ENCODE measurements at places on chromosomes 5 and 9.

DNA sequence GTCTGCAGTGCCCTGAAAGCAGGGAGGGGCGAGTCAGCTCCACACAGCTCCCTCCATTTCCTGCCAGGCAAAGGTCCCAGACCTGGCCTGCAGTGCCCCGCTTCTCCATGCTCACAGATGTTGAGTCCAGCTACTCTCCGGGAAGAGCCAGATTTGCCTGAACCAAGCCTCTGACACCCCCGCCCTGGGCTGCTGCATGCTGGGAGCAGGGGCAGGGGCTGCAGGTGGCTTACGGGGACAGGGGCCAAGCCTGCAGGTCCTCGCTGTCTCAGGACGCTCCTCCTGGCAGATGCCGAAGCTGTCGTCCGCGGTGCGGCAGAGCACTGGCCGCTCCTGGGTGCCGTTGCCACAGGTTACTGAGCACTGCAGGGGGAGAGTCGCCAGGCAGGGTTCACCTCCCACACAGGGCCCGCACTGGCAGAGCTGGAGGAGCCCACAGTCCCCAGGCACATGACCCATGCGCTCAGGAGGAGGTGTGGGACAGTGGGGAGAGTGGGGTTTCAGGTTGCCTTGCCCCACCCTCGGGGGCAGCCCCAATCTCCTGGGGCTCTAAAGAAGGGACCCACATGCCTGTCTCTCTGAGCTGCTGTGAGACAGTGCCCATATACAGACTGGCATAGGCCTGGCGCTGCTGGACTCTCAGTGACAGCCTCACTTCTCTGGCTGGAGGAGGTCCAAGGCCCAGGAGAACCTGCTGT lies 62.4 kb downstream of the ZNF354C start:
- no peak for DNase-seq

DNA sequence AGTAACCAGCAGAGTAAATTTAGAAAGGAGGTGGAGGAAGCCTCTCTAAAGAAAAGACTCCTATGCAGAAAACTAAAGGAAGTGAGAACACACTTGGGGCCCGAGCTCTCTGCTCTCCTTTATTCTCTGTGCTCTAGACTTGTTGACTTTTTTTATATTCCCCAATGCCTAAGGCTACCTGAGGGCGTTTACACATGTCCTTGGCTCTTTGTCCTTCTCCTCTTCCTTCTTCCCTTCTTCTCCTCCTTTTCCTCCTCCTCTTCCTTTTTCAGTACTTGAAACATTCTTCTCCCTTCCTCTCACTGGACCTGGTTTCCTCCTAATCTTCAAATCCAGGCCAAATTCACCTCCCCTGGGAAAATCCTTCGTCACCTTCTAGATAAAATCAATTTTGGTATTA lies 256.4 kb upstream of the TRPC7 start:
- DNase-seq: no peak

- DNase-seq: no peak
Measured at GRCh38 chr5:23446424-23446823, 61.0 kb upstream of the PRDM9 start.

DNA sequence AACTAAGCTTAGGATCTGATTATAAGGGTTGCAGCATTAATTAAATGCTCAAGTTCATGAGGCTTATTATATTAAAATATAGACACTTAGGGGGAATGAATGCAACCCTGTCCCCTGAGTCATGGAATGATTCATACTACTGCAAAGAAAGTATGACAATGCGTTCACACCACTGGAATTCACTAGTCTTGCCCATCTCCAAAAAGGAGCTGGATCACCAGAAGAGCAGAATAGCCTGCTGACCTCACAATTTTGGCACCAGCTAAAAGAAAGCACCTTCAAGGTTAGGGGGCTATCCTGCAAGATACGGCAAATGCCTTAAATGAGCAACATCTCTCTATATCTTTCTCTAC lies 32.0 kb upstream of the TMED7 start:
- DNase-seq: peak; percentile 73

DNA sequence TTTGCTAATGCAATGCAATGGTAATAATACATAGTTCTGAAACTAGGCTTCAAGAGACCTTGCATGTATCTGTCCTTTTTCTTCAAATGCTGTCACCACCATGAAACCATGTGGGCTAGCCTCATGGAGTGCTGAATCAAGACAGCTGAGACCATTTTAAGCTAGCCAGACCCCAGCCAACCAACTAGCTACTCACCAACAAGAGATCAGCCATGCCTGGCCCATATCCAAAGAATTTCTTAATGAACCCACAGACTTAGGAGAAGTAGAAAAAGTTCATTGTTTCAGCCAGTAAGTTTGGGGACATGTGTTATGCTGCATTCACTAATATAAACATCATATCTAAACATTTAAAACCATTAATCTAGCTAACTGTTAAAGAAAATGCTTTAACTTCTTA lies 139.8 kb upstream of the EDIL3 start:
- DNase-seq: no peak

DNA sequence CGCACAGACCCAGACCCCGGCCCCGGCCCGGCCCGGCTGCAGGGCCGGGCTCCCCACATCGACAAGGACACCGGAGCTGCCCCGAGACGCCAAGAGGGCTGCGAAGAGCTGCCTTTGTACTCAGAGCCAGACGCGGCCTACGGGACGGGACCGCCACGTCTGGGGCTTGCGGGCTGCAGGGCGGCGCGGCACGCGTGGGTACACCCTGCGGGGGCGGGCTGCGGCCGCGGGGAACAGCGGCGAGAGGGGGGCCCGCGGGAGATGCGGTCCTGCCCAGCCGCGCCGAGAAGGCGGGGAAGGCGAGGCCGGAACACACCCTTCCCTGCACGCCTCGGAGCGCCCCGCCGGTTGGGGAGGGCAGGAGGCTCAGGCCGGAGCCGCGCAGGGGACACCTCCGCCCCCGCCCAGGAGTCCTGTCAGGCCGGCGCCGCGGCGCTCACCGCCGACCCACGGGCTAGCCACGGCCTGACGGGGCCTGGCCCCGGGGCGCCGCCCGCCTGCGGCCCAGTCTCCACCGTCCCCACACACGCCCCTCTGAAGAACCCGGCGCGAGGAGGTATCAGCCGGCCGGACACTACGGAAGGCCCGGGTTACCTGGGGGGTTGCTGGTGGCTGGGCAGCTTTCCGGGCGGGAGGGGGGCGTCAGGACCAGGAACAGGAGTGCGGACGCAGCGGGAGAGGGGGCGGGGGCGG lies 478 bp downstream of the RAB14 start:
- no peak for DNase-seq

GRCh38 chr9:129328355-129329042 lies 150.4 kb upstream of the IER5L start:
- no peak for DNase-seq

DNA sequence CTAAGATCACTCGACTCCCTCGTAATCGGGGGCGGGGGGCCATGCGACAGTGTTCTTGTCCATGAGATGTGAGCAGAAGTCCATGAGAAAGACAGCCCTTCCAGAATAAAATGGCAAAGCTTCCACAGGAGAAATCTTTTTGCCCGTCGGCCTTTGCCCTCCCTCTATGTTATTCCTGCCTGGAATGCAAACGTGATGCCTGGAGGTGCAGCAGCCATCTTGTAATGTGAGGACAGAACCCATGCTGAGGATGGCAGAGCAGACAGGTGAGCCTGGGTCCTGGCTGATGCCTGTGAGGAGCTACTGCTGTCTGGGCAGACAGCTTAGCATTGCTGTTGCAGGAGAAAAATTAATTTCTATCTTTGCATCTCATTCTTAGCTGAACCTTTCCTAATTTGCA lies 17.2 kb downstream of the MED10 start:
- DNase-seq: no peak

GRCh38 chr5:107919969-107920368 lies 249.2 kb upstream of the EFNA5 start:
- no peak for DNase-seq

- DNase-seq: no peak
Measured at GRCh38 chr5:93715761-93716160, 25.6 kb downstream of the POU5F2 start.

DNA sequence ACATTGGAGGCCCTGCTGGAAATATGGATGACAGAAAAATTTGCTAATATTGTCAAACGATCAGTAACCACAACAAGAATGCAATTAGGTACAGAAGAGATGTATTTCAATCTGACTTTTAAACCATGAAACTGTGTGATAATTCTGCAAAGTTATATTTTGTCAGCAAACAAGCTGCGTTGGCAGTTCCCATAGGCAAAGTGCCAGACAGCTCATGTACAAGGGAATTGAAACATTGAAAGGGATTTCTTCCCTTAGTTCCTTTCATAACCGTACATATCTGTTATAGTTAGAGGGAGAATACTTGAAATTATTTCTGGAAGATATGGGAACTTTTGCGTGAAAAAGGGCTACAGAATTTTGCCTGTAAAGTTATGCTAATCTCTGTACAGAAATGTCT lies 419.4 kb upstream of the PTGER4 start:
- DNase-seq: no peak

GRCh38 chr5:158798140-158798539 lies 301.6 kb downstream of the EBF1 start:
- no peak for DNase-seq

- peak; percentile 60 for DNase-seq
Measured at GRCh38 chr9:128341435-128341849, 1.1 kb downstream of the SLC27A4 start.

- no peak for DNase-seq
Measured at GRCh38 chr5:142901476-142902185, 131.5 kb downstream of the ARHGAP26 start.

DNA sequence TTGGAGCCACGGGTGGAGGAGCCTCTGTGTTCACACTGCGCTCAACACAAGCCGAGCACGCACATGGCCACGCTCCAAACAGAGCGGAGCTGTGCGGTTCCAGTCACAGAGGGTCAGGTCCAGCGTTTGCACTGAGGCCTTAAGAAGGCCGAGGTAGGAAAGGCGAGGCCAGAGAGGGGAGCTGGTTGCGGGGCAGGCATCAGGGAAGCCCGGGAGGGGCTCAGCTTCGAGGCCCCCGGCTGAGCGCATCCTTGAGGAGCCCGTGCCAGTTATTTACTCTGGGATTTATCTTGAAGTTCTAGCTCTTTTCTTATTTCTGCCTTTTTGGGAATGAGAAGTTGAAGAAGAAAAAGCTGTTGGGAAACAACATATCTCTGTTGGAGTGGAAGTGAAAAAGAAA lies 140.8 kb downstream of the IRX1 start:
- no peak for DNase-seq

GRCh38 chr9:101478906-101479305 lies 43.3 kb upstream of the ALDOB start:
- DNase-seq: no peak

GRCh38 chr9:13809401-13809800 lies 504.5 kb downstream of the NFIB start:
- DNase-seq: no peak

DNA sequence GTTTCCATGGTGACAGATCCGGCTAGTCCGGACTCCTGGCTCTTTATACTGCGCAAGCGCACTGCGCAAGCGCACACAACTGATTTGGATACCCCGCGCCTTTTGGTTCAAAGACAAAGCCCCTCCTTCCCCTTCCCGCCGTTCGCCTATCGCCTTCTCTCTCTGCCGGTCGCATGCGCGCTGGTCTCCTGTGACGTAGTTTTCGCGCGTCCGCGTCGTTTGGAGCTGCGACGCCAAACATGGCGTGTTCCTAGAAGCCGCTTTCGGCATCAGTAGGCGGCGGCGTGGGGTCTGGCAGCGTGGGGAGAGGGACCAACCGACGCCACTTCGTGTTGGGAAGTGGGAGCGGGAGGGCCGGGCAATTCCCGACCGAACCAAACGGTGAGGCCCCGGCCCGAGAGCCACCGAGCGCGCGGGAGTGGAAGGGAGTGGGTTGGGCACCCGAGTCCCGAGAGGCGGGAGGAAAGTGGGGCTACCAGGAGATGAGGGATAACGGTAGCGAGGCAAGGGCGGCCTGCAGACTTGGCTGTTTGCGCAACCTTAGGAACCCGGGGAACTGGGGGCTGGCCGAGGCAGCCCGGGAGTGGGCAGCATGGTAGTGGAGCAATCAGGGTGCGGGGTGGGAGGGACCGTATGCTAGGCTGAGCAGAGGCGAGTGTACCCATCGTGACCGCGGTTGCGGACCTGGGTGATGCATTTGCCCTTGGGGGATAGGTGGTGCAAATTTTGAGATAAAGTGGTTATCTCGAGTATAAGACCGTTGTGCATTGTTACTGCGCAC lies at the start of gene IPO11:
Gene IPO11, plus strand, starts transcription at position 215 of the 781 bp plus-strand sequence. CDS start 24,517 bp downstream, outside the sequence.
- DNase-seq: peak; percentile 99

DNA sequence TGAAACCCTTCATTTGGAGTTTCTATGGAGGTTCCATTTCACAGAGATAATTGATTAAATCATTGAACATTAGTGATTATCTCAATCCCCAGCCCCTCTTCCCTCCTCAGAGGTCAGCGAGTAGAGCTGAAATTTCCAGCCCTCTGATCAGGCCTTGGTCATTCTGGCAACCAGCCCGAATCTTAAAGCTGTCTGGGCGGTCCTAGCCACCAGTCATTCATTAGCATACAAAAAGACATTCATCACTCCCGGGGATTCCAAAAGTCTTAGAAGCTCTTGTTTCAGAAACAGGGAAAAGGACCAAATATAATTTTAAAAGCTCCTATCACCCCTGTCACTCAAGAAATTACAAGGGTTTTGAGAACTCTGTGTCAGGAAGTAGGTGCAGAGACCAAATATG lies 41.3 kb downstream of the ZNF474 start:
- no peak for DNase-seq

DNA sequence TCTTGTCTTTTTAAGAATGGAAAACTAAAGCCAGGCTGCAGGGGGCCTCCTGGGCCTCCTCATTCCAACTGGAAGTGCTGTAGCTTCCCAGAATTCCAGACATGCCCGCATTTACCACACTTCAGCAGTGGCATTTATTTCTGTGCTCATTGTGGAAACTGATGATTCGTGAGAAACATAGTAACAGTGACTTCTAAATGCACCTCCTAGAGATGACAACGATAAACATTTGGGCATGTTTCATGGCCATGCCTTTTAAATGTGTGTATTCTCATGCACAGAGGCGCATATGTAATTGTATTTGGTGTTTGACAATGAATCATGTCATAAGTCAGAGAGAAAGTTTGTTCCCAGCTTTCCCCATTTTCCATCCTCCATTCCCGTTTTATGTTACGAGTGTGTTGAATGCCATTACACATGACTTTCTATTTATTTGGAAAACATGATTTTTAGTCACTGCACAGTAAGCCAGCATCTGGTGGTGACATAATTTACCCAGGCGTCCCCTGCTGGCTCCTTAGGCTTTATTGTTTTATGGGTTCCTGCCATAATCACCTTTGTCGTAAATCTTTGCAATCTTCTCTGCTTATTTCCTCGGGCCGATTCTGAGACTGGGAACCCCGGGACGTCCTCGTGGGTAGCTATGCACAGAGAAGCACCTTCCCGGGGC lies 68.8 kb upstream of the FCN2 start:
- peak; percentile 96 for DNase-seq

DNA sequence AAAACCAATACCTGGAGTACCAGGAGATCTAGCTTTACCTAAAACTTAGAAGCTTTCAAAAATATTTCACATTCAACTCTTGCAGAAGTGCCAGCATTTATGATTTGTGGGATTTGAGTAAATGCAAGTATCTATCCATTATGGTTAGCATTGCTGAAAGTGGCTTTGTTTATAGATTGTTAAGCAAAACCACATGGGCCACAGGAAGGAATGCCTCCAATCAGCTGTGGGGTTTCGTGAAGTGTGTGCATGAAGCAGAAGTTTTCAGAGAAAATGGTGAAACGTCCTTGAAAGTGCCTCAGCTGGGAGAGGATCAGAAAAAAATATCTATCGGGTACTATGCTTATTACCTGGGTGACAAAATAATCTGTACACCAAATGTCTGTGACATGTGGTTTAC lies 4.2 kb downstream of the LECT2 start:
- peak; percentile 5 for DNase-seq

All from HFFc6 (cell line).